NCI-H2107 (cell line): ENCODE measurements at places on chromosomes 12 and 14.
A peak's percentile ranks its signal among the peaks of the same experiment; 100 is the strongest.

- DNase-seq, result no peak
Measured at GRCh38 chr12:47270782-47271664, 191.3 kb upstream of the AMIGO2 start.

- DNase-seq, result no peak
Measured at GRCh38 chr12:3992945-3993344, 119.7 kb upstream of the PARP11 start.

GRCh38 chr12:109880938-109881337, 597 bp upstream of the GLTP start:
- no peak for DNase-seq

DNA sequence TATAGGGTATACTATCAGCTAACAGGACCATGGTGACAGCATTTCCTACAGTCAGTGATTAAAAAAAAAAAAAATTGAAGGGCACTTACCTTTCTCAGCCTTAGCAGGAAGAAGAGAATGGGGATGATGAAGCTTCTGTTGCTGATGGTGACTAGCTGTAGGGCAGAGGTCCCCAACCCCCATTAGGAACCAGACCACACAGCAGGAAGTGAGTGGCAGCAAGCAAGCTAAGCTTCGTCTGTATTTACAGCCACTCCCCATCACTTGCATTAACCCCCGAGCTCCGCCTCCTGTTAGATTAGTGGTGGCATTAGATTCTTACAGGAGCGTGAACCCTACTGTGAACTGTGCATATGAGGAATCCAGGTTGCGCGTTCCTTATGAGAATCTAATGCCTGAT, 91.3 kb upstream of the USP44 start:
- no peak for DNase-seq

DNA sequence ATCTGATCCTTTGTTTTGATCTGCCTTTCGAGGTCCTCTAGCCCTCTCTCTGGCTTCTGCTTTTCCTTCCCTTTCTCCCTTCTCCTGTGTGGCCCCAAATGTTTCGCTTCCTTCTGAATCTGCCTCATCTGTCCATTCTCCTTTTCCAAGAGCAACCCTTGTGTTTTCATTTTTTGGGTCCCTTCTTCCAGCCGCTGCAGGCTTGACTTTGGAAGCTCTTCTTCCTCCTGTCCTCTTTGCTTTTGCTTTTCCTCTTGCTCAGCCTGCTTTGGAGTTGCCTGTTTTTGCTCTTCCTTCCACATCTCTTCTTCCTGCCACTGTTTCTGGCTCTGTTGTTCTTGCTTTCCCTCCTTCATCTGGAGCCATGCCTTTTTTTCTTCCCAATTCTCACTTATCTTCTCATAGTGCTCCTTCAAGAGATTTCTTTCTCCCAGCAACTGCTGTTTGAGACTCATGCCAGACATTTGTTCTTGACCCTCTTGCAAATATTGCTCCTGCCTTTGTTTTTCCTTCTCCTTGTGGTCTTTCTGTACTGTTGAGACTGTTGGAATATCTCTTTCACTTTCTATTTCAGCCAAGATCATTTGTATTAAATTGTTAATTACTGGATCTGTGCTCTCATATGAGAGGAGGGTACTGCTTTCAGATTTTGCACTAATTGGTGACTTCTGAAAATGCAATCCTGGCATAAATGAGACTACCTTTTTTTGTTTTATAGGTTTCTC, 42.4 kb downstream of the FAM186A start:
- DNase-seq, result no peak

- DNase-seq, result no peak
Measured at GRCh38 chr12:44780221-44780790, 95.8 kb downstream of the NELL2 start.

GRCh38 chr12:4807116-4807783, 87.0 kb downstream of the GALNT8 start:
- DNase-seq, result no peak

DNA sequence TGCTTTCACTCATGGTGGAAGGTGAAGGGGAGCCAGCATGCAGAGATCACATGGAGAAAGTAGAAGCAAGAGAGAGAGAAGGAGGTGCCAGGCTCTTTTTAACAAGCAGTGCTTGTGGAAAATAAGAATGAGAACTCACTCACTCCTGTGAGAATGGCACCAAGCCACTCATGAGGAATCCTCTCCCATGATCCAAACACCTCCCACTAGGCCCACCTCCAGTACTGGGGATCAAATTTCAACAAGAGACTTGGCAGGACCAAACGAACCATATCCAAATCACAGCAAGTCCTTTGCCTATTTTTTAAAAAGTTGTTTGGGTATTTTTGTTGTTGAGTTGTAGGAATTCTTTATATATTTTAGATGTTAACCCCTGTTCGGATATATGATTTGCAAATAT, 245.9 kb upstream of the ARID2 start:
- no peak for DNase-seq

- DNase-seq, result no peak
Measured at GRCh38 chr14:52012635-52013034, 23.3 kb downstream of the RTRAF start.

DNA sequence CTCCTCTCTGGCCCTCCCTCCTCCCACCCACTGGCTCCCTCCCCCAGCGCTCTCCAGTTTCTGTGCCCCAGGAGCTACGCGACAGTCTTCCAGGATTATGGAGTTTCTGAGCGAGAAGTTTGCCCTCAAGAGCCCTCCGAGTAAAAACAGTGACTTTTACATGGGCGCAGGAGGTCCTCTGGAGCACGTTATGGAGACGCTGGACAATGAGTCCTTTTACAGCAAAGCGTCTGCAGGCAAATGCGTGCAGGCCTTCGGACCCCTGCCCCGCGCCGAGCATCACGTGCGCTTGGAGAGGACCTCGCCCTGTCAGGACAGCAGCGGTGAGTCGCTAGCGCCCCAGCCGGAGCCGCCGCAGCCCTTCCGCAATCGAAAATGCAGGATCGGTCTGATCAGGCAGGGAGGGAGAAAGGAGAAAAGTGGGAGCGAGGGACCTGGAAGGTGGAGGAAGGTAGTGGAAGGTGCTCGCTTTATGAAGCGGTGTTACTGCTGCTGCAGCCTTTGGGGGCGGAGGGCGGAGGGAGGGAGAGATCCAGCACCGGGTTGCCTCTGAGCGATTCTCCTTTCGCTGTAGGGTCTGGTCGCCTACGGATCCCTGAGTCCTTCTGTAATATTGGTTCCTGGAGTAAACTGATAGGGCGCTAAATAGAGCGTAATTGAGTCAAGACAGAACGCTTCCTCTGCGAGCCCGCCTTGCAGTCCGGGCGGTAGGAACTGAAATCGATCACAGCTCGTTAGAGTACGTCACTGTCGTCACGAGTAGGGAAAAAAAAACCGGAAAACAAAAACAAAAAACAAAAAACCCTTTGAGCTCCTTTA, at the start of gene ALX1:
TSS of gene ALX1 (plus strand) at position 56 of the 819 bp plus-strand sequence. CDS start at position 98, 42 bp downstream.
- no peak for DNase-seq

GRCh38 chr12:31321897-31322228, 4.1 kb downstream of the SINHCAF start:
- DNase-seq, result no peak

GRCh38 chr14:78501909-78502308, 331.7 kb downstream of the NRXN3 start:
- no peak for DNase-seq

DNA sequence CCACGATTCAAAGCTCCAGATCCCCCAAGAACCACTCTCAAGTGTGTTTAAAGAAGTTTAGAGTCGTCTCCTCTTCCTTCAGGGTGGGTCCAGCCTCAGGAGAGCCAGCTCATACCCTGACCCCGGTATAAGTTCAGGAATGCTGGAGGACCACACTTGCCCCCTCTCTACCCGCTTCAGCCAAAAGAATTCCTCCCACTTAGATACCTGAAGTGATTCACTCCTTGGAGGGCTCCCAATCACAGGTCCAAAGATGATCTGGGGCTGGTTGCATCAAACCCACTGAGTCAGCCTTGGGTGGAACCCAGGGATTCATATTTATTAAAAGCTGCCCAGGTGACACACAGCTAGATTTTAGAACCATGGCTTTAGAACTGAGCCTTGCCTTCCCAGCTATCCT, 133.5 kb upstream of the PARP11 start:
- DNase-seq, result no peak

- DNase-seq, result no peak
Measured at GRCh38 chr12:86959766-86960458, 703.7 kb upstream of the MGAT4C start.

GRCh38 chr12:4046495-4046840, 173.3 kb upstream of the PARP11 start:
- DNase-seq, result no peak

GRCh38 chr12:31303466-31303865, 22.5 kb downstream of the SINHCAF start:
- no peak for DNase-seq

GRCh38 chr12:91777268-91777992, 368.2 kb downstream of the BTG1 start:
- no peak for DNase-seq

DNA sequence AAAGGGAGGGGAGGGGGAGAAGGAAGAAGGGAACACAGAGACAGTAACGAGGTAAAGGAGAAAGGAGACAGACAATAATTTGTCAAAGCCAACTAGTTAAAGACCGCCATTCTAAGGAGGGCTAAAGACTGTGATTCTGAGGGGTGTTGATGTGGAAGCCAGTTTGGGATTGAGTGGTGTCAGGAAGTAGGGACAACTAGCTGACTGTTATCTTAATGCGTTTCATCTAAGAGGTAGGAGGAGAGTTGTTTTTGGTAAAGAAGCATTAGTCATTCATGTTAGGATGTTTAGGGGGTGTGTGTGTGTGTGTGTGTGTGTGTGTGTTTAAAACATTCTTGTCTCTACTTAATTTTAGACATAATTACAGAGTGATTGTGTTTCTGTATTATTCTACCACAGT, 95.0 kb downstream of the INSM2 start:
- no peak for DNase-seq

GRCh38 chr12:116650062-116650461, 87.8 kb downstream of the SPRING1 start:
- DNase-seq, result no peak

DNA sequence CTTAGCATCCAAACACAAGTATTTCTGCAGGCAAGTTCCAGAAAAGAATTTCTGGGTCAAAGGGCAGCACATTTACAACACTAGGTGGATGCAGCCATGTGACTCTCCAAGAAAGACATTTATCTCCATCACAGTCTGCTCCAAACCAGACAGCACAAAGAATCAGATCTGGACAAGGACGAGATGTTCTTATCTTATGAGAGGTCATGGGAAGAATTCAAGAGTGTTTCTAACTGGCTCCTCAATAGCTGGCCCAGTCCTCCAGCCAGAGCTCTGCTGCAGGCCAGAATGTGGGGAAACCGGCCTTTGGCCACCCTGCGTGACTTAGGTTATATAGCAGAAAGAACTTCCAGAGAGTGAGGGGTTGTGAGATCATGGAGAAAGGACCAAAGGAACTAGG, 17.4 kb downstream of the TMEM119 start:
- no peak for DNase-seq

GRCh38 chr12:4826909-4827308, 82.8 kb upstream of the KCNA1 start:
- no peak for DNase-seq

DNA sequence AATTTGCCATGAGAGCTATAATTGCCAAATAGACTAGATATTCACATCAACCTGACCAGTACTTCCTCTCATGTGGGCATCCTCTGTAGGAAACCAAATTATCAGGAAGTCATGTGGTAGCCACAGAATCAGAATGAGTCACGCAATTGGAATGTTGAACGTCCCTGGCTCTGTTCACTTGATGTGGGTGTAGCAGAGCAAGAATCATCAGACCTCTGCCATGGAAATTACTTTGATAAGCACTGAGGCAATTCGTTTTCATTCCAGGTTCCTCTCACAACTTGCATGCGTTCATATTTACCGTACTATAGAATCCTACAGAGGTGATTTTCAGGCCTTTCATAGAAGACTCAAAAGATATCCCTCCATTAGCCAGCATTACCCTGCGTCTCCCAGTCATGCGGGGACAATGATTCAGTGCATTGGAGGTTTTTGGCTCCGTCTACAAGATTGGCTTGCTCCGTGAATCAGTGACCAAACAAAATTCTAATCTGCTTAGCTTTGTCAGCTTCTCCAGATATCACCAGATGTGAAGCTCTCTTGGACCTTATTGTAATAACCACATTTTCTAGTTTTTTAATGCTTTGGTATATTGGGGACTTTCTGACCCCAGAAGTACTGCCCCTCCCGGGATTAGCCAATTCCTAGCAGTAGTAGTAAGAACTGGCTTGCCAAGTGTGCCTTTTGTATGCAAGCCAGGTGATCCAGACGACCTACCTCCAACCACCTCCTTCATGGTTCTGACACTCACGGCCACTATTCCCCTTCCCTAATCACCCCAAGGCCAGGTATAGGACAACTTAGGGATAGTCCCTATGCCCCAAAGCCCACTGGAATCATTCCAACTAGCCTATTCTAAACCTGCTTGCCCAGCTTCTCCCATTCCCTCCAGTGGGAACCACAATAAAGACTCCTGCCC, 133.4 kb downstream of the KICS2 start:
- no peak for DNase-seq

- peak; percentile 52 for DNase-seq
Measured at GRCh38 chr12:108511633-108512540, 3.2 kb upstream of the FICD start.
